ENCODE measurements at places on chromosomes 7 and 10. TPM values are rescaled to one million over a fixed set of nuclear protein-coding genes. Genes with fewer than 3 reads are reported as not detected.

- DNase-seq: peak; percentile 64
Measured at GRCh38 chr10:79274279-79275104, 72.8 kb upstream of the PPIF start.

DNA sequence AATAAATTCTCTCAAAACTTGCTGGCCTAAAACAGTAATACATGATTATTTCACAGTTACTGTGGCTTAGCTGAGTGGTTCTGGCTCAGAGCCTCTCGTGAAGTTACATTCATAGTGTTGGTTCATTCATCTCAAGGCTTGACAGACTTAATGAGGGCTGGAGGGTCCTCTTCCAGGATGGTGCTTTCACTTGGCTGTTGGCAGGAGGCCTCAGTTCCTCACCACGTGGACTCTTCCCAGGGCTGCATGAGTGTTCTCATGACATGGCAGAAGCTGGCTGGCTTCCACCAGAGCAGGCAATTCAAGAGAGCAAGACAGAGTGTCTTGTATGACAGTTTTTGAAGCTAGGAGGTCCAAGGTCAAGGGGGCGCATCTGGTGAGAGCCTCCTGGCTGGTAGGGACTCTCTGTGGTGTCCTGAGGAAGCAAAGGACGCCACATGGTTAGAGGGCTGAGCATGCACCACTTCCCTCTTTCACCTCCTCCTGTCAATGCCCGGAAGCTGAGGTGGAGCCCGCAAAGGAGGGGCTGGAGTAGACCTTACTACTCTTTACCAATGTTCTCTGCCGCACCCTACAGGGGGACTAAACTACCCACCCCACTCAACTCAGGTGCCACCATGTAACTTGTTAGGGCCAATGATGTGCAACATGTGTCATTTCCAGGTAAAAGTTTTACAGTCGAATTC lies 58.2 kb upstream of the YAE1 start:
- no peak for DNase-seq

DNA sequence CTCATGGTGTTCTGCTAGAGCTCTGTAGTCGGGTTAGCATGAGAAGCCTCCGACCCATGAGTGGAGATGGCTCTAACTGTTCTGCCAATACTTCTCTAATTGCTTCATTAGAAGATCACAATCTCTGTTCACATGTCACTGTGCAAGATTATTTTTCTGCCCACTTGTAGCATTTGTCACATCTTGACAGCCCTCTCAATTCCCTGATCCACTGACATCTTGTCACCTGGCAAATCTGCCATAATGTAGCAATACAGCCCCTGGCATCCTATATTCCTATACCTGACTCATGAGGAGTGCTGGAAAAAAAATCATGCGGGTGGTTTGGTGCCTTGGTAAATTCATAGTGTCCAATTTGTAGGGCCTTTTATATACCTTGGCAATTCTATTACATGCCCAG lies 58.4 kb downstream of the ST8SIA6 start:
- DNase-seq: no peak

EBF3 gene
- 0.95 TPM for total RNA-seq

GRCh38 chr7:50872437-50872836 lies 89.7 kb upstream of the GRB10 start:
- no peak for DNase-seq

- no peak for DNase-seq
Measured at GRCh38 chr7:41744161-41744560, 41.3 kb upstream of the INHBA start.
